ENCODE measurements at places on chromosomes 1 and 21. TPM values are rescaled to one million over a fixed set of nuclear protein-coding genes. Genes with fewer than 3 reads are reported as not detected.

The NBPF14 gene
- total RNA-seq, result 57.9 TPM

GRCh38 chr1:20601129-20601825 is 12.4 kb downstream of the CDA start:
- H3K36me3 ChIP-seq, result no peaks in the 10 kb centered on the region
- no peak for DNase-seq
- H3K4me3 ChIP-seq, result no peak overlapping the region
- H3K27me3 ChIP-seq, result peaks cover 6% of the 10 kb centered on the region

- H3K4me3 ChIP-seq, result no peak overlapping the region
- H3K4me1 ChIP-seq, result no peaks in the 10 kb centered on the region
- H3K27me3 ChIP-seq, result peaks cover 17% of the 10 kb centered on the region
- H3K27ac ChIP-seq, result no peak overlapping the region
Measured at GRCh38 chr1:12811409-12811784, 19.8 kb downstream of the PRAMEF11 start.

DNA sequence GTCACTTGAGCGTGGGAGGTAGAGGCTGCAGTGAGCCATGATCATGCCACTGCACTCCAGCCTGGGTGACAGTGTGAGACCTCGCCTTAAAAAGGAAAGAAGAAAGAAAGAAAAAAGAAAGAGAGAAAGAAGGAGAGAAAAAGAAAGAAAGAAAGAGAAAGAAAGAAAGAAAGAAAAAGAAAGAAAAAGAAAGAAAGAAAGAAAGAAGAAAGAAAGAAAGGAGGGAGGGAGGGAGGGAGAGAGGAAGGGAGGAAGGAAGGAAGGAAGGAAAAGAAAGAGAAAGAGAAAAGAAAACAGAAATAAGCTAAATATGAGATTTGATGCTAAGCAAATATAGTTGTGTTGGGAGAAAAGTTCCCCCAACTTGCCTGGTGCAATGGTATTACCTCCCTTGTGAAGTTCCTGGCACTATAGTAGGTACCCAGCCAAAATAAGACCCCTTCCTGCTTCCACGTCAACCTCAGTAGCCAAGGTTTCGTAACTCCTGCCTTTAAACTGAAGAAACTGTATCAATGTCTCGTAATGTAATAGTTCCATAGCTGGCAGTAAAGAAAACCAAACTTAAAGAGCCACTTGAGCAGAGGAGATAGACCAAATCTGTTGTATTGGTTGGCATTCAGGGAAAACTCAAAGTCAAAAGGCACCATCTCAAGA is 88.1 kb upstream of the HNRNPU start:
- H3K4me1 ChIP-seq, result peaks cover 2% of the 10 kb centered on the region
- no peaks in the 10 kb centered on the region for H3K36me3 ChIP-seq
- H3K27ac ChIP-seq, result no peak overlapping the region
- no peak overlapping the region for H3K4me3 ChIP-seq

GRCh38 chr1:178071811-178072210 is 22.1 kb upstream of the RASAL2 start:
- no peaks in the 10 kb centered on the region for H3K36me3 ChIP-seq
- no peak for DNase-seq
- no peak overlapping the region for H3K27ac ChIP-seq
- H3K4me3 ChIP-seq, result no peak overlapping the region
- peaks cover 6% of the 10 kb centered on the region for H3K4me1 ChIP-seq

The NID1 gene
- total RNA-seq, result 0.10 TPM

- H3K36me3 ChIP-seq, result peaks cover 27% of the 10 kb centered on the region
- no peaks in the 10 kb centered on the region for H3K27me3 ChIP-seq
- H3K4me3 ChIP-seq, result no peak overlapping the region
- H3K27ac ChIP-seq, result no peak overlapping the region
Measured at GRCh38 chr1:202584707-202585589, 125.3 kb downstream of the SYT2 start.

- H3K27me3 ChIP-seq, result no peaks in the 10 kb centered on the region
- H3K4me1 ChIP-seq, result peaks cover 48% of the 10 kb centered on the region
- DNase-seq, result no peak
- H3K4me3 ChIP-seq, result no peak overlapping the region
- H3K27ac ChIP-seq, result peak overlapping the region; percentile 43
Measured at GRCh38 chr1:76293831-76294230, 219.3 kb downstream of the ST6GALNAC3 start.

- H3K4me1 ChIP-seq, result peaks cover 2% of the 10 kb centered on the region
- DNase-seq, result peak; percentile 39
- no peak overlapping the region for H3K27ac ChIP-seq
- no peaks in the 10 kb centered on the region for H3K27me3 ChIP-seq
- no peak overlapping the region for H3K4me3 ChIP-seq
Measured at GRCh38 chr1:205983925-205984725, 19.1 kb downstream of the RAB7B start.

The OR2T33 gene
- not detected for total RNA-seq

The MAEL gene
- not detected for total RNA-seq

The GGPS1 gene
- total RNA-seq, result 25.4 TPM

The VCAM1 gene
- not detected for total RNA-seq

- no peak for DNase-seq
Measured at GRCh38 chr1:165644064-165644735, 13.2 kb downstream of the MGST3 start.

The KRTAP12-2 gene
- not detected for total RNA-seq

The TINAGL1 gene
- total RNA-seq, result not detected

DNA sequence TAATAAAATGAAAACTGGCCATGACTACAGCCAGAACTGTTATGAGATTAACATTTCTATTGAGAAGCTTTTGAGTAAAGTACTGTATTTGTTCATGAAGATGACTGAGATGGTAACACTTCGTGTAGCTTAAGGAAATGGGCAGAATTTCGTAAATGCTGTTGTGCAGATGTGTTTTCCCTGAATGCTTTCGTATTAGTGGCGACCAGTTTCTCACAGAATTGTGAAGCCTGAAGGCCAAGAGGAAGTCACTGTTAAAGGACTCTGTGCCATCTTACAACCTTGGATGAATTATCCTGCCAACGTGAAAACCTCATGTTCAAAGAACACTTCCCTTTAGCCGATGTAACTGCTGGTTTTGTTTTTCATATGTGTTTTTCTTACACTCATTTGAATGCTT is 164.0 kb downstream of the NEK7 start:
- H3K4me1 ChIP-seq, result no peaks in the 10 kb centered on the region
- H3K36me3 ChIP-seq, result peaks cover 39% of the 10 kb centered on the region
- no peak for DNase-seq

The SLC5A9 gene
- not detected for total RNA-seq

GRCh38 chr1:224266105-224266914 is 63.7 kb downstream of the NVL start:
- DNase-seq, result no peak
- peak overlapping the region; percentile 37 for H3K27ac ChIP-seq
- no peaks in the 10 kb centered on the region for H3K27me3 ChIP-seq

DNA sequence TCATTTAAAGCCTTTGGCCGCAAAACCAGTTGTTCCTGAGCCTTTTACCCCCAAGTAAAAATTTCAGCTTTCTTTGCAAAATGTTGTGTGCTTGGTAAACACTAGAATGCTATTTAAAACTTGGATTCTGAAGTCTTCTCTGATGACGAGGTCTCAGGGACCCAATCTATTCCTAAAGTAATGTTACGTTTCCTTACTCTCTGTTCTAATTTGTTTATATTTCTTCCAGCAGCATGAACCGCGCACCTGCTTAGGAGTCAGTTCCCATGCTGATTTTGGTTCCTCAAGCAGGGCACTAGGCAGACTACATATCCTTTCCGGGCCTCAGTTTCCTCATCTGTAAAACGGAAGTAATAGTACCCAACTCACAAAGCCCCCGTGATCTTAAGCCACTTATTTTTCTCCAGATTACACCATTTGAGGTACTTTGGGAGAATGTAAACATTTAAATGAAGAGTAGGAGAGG is 969 bp upstream of the ALDH4A1 start:
- no peaks in the 10 kb centered on the region for H3K27me3 ChIP-seq
- peaks cover 11% of the 10 kb centered on the region for H3K36me3 ChIP-seq
- peaks cover 32% of the 10 kb centered on the region for H3K4me1 ChIP-seq

GRCh38 chr1:206508130-206508889 is 979 bp downstream of the RASSF5 start:
- DNase-seq, result no peak
- peaks cover 17% of the 10 kb centered on the region for H3K27me3 ChIP-seq
- H3K36me3 ChIP-seq, result no peaks in the 10 kb centered on the region
- H3K27ac ChIP-seq, result no peak overlapping the region

GRCh38 chr21:16377857-16378256 is 648.1 kb downstream of the USP25 start:
- no peaks in the 10 kb centered on the region for H3K4me1 ChIP-seq
- H3K36me3 ChIP-seq, result no peaks in the 10 kb centered on the region
- no peak overlapping the region for H3K4me3 ChIP-seq

DNA sequence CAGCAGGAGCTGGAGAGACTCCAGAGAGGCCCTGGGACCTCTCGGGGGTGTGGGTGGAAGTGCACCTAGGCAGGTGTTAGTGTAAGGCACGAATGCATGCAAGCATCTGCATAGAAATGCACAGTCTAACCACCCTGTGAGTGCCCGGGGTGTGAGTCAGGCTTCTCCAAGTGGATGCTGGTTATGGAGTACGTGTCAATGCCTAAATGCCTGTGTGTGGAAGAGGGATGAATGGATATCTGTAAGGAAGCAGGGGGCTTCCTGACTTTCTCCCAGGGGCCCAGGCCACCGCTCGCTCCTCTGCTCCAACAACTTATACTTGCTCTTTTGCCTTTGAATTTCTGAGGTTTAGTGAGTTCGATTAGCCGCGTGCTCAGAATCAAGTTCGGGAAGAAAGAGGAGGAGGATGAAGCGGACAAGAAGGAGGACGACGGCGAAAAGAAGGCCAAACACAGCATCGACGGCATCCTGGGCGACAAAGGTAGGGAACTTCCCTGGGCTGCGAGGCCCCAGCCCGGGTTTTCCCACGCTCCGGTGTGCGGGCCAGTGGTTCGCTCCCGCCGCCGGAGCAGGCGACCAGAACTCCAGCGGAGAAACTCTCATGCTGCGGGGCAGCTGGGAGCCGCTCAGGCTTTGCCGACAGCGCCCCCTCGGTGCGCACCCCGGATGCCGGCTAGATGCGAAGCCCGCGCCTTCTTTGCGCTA is 5.4 kb downstream of the PAX7 start:
- no peak for DNase-seq
- H3K4me1 ChIP-seq, result no peaks in the 10 kb centered on the region
- peaks cover 77% of the 10 kb centered on the region for H3K27me3 ChIP-seq
- no peaks in the 10 kb centered on the region for H3K36me3 ChIP-seq

The SRM gene
- 106 TPM for total RNA-seq

The KCNE2 gene
- not detected for total RNA-seq

DNA sequence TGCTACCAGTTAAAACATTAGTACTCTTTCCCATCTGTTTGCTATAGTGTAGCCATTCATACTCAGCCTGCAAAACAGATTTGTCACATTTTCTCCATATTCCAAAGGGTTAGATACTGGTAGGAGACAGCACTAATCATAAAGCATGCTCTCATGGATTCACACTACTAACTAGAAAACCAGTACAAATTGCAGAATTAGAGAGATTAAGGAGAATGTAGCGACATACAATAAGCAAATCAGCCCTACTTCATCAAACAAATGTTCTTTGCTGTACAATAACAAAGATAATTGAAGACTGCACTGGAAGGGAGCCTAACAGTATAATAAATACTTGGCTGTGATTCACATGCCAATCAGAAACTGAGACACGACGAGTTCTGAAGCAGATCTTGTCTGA is 368.0 kb upstream of the PRMT6 start:
- no peaks in the 10 kb centered on the region for H3K27me3 ChIP-seq
- no peaks in the 10 kb centered on the region for H3K36me3 ChIP-seq
- H3K27ac ChIP-seq, result no peak overlapping the region
- no peak for DNase-seq
- H3K4me3 ChIP-seq, result no peak overlapping the region

GRCh38 chr1:67648582-67649326 is 36.2 kb upstream of the GADD45A start:
- no peak overlapping the region for H3K27ac ChIP-seq
- no peaks in the 10 kb centered on the region for H3K4me1 ChIP-seq
- no peaks in the 10 kb centered on the region for H3K36me3 ChIP-seq
- DNase-seq, result no peak

GRCh38 chr1:108661030-108661609 is at the start of gene HENMT1:
Gene HENMT1 (minus strand): TSS chr1:108661093. CDS start chr1:108659884, 1,209 bp downstream.
- H3K4me1 ChIP-seq, result peaks cover 12% of the 10 kb centered on the region
- peak; percentile 75 for DNase-seq
- peak within 1 kb of the TSS; percentile 86 for H3K4me3 ChIP-seq
- no peaks in the 10 kb centered on the region for H3K27me3 ChIP-seq
- H3K36me3 ChIP-seq, result no peaks in the 10 kb centered on the region
- peak within 1 kb of the TSS; percentile 90 for H3K27ac ChIP-seq

- no peak overlapping the region for H3K4me3 ChIP-seq
- H3K4me1 ChIP-seq, result no peaks in the 10 kb centered on the region
- H3K27me3 ChIP-seq, result no peaks in the 10 kb centered on the region
- H3K27ac ChIP-seq, result no peak overlapping the region
- no peak for DNase-seq
Measured at GRCh38 chr1:237891266-237891665, 544 bp upstream of the ZP4 start.

DNA sequence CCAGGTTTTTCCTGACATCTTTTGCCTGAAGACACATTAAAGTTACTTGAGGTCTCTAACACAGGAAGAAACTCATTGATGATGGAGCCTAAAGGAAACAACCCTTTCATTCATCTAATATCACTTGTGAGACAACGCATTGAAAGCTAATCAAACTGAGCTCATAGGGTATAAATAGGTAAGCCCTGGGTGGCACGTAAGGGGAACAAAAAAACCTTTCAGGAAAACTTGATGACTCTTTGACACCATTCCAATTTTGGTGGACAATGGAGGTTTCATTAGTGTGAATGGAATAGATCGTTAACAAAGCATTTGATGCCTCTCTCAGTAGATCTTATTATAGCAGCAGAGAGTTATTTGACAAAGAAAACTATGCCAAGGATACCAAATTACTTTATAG is 80.7 kb upstream of the DUSP10 start:
- H3K4me1 ChIP-seq, result peaks cover 55% of the 10 kb centered on the region
- no peaks in the 10 kb centered on the region for H3K27me3 ChIP-seq
- H3K4me3 ChIP-seq, result peak overlapping the region; percentile 13
- H3K36me3 ChIP-seq, result no peaks in the 10 kb centered on the region

GRCh38 chr1:208423526-208423925 is 179.3 kb upstream of the PLXNA2 start:
- H3K27ac ChIP-seq, result no peak overlapping the region
- peaks cover 2% of the 10 kb centered on the region for H3K27me3 ChIP-seq
- H3K4me1 ChIP-seq, result no peaks in the 10 kb centered on the region
- DNase-seq, result no peak
- no peaks in the 10 kb centered on the region for H3K36me3 ChIP-seq

DNA sequence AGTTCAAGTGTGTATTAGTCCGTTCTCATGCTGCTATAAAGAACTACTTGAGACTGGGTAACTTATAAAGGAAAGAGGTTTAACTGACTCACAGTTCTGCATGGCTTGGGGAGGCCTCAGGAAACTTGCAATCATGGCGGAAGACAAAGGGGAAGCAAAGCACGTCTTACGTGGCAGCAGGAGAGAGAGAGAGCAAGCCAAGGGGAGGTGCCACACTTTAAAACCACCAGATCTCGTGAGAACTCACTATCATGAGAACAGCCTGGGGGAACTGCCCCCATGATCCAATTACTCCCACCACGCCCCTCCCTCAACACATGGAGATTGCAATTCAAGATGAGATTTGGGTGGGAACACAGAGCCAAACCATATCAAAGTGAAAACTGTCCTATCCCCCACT is 4.1 kb upstream of the MIS18A start:
- peaks cover 8% of the 10 kb centered on the region for H3K36me3 ChIP-seq
- DNase-seq, result no peak
- no peaks in the 10 kb centered on the region for H3K27me3 ChIP-seq
- H3K4me1 ChIP-seq, result peaks cover 14% of the 10 kb centered on the region

GRCh38 chr1:18021242-18021641 is 86.4 kb upstream of the IGSF21 start:
- no peak overlapping the region for H3K27ac ChIP-seq
- H3K4me3 ChIP-seq, result no peak overlapping the region
- no peaks in the 10 kb centered on the region for H3K36me3 ChIP-seq
- H3K4me1 ChIP-seq, result peaks cover 5% of the 10 kb centered on the region
- no peak for DNase-seq

The VWA5B1 gene
- total RNA-seq, result not detected

The SPRR2B gene
- not detected for total RNA-seq

The KRTAP26-1 gene
- not detected for total RNA-seq
